Tongue (tissue), 3 donors: ENCODE measurements at places on chromosomes 16 and 17. TPM values are rescaled to one million over a fixed set of nuclear protein-coding genes. Genes with fewer than 3 reads are reported as not detected.

DNA sequence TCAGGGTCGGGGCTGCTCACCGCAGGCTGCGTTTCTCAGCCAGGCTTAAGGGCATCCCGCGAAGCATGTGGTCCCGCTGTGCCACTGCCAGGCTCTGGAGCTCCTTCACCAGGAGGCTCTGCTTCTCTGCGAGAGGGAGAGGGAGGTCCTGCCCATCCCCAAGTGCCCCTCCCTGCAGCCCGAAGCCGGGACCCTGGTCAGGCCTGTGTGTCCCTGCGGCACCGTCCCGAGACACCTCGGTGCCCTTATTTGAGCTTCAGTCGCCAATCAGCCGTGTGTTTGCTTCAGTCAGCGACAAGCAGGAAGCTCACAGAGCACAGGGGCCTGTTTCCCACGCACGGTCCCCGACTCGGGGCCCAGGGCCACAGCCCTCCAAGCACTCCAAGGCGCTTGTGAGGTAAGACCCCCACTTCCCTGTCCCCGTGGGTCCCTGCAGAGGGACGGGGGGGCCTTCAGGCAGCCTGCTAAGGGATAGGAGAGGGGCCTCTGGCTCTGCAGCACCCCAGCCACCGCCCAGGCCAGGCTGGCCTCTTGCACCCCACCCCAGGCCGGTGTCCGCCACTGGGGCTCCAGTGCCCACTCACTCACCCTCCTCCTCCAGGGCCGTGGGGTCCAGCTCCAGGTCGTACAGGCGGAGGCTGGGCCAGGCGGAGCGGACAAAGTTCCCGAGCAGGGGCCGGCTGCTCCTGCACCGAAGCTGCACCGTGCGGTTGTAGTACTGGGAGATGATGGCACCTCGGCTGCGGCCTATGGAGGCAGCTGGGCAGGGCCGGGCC, 3.2 kb downstream of the TMC6 start:
- DNase-seq = no peak

DNA sequence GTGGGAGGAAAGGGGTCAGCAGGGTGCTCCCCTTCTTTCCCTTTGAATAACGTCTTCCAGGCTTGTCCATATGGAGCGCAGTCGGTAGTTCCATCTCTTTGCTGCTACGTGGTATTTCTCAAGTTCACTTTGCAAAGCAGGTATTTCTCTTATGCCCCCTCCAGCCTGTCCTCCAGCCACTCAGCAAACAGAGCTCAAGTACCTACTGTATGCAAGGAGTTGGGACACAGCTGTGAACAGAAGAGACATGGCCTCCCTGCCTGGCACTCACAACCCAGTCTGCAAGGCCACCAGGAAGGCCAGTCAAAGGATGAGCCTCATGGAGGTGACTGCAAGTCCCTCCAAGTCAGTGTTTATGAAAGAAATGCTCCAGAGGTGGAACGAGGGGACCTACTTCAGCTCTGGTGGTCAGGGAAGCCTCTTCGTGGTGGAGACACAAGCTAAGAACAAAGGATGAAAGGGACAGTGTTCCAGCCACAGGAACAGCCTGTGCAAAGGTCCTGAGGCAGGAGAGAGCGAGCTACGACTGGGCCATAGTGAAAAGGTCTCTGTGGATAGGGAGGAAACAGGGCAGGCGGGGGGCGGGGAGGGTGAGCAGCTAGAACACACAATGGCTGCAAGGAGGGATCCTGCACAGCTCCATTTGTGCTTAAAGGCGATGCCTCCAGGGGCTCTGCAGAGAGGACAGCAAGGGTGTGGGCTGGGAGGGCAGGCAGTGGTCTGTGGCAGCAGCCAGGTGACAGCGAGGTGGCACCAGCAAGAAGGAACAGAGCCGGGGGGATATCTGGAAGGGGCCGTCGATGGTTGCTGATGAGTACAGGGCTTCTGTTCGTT, 32.6 kb downstream of the PPL start:
- DNase-seq = no peak

Gene ATP2C2
- total RNA-seq = 5.7 TPM

- DNase-seq = no peak
Measured at GRCh38 chr16:53059672-53060071, 4.9 kb downstream of the CHD9 start.

DNA sequence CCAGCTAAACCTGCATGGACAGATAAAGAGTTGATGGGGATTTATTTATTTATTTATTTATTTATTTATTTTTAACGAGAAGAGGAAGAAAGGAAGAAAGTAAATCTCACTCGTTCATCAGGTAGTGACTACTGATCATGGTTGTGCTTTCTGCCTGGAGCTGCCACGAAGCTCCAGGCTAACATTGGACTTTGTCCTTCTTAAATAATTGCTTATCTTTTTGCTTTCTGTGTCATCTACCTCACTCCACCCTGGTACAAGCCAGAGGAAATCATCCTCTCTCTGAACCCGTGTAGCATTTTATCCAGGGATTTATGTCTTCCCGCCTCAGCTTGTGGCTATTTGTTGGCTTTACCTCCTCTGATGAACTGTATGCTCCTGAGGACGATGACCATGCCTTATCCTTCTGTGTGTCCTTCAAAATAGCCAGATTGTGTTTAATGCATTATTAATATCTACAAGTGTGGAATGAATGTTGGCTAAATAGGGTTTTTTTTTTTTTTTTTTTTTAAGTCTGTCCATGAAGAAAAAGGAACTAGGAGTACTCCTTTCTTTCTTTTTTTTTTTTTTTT, 8.0 kb upstream of the SLC12A3 start:
- no peak for DNase-seq

Gene CDC27
- total RNA-seq = 86.0 TPM

DNA sequence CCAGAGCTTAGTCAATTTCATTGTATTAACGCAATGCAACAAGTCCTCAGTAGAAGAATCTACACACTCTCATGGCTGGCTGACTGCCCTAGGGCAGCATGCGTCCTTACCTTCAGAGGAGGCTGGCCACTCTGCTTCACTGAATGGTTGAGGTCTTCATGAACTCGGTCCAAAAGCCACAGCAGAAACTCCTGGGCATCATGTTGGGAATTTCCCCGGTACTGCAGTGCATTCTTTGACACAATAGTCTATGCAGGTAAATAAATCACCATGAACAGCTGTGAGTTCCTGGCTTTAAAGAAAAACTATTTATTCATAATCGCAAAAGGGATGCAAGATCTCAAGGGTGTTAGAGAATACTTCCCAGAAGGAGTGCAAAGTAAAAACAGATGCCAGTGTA, 41.3 kb downstream of the USP31 start:
- DNase-seq = no peak

GRCh38 chr17:46092991-46093390, 93.9 kb downstream of the STH start:
- no peak for DNase-seq
